ENCODE measurements at places on chromosomes 7 and 10.
A peak's percentile ranks its signal among the peaks of the same experiment; 100 is the strongest.

GRCh38 chr10:24008164-24009091, 200.5 kb upstream of the KIAA1217 start:
- DNase-seq, result no peak

GRCh38 chr10:97140902-97141745, 44.6 kb downstream of the SLIT1 start:
- no peak for DNase-seq

GRCh38 chr7:29564496-29565223, 1.0 kb downstream of the PRR15 start:
- DNase-seq, result no peak

GRCh38 chr7:11430841-11431240, 401.2 kb downstream of the THSD7A start:
- no peak for DNase-seq

DNA sequence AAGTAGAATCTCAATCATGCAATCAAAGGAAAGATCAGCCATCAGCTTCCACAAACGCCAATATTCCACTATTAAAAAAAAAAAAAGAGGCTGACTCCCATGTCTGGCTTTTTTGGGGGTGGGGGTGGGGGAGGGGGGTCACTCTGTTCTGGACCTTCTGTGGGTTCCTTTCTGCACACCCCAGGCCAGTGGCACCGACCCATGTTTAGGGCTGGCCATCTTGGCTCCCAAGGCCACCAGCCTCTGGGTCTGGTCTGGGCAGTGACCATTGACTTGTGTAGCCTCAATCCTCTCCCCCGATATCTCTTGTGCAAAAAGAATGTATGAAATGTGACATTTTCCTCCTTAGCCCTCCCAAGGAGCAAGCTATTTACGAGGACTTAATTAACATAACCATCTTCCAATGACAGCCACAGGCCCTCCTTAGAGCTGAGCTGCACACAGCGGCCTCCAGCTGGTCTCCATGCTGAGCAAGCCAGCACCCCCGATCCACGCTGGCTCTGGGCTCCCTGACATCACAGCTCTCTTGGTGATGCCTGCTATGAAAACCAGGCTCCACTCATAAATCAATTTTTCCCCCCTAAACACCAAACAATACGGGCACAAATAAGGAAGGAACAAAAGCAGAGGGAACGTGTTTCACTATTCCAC, 100.1 kb downstream of the ZRANB1 start:
- DNase-seq, result no peak

- no peak for DNase-seq
Measured at GRCh38 chr10:69061305-69062161, 26.4 kb upstream of the SRGN start.

DNA sequence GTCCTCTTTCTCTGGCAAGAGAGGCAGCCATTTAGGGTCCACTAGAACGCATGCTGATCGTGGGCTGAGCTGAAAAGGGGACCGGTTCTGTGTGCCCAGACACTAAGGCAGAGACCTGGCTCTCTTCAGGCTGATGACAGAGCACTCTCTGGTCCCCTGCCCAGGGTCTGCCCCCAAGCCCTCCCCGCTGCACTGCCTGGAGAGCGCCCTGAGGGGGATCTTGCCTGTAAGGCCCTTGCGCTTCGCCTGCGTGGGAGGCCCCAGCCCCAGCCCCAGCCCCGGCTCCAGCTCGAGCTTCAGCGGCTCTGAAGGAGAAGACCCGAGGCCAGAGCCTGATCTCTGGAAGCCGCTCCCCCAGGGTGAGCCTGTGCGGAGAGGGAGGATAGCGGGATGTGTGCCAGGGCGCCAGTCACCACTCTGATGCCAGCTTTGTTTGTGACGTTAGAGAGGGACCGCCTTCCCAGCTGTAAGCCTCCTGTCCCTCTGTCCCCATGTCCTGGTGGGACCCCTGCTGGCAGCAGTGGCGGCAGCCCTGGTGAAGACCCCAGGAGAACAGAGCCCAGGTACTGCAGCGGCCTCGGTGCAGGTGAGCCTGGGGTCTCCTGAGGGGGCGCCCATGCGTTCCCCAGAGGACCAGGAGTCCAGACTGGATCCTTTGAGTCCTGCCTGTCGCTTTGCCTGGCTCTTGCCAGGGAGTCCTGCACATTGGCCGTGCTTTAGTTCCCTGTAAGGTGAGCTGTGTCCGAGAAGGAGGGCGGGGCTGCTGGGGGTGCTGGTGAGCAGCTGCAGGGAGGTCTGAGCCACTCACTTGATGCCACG, 43.2 kb downstream of the ZNF467 start:
- no peak for DNase-seq

GRCh38 chr10:31927884-31928548, 615 bp downstream of the ARHGAP12 start:
- peak; percentile 46 for DNase-seq

- no peak for DNase-seq
Measured at GRCh38 chr10:129784891-129785290, 179.2 kb downstream of the EBF3 start.

DNA sequence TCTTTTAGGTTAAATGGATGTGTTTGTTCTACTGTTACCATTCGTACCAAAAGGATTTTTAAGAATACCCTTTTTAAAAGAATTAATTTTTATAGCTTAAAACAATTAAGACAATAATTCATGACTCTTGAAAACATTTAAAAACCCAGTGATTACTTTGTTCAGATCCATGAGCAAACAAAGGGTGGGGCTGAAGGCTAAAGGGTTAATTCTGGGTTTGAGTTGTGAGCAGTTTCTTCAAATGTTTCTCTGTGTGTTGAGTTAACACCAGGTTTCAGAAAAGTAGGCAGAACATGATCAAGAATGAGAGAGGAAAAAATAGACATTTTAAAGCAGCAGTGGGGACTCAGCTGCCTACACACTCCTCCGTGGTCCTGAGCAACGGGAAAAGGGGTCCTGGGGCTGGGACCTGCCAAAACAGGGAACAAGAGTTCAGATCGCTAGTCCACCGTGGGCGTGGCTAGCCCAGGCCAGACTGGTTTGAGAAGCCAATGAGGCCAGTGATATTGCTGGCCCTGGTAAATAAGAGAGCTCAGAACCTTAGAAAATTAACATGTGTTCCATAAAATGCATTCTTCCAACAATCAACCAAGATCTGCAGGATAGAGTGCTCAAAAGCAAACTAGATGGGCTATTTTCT, 14.9 kb upstream of the EZH2 start:
- DNase-seq, result no peak

GRCh38 chr10:120729547-120729946, 121.6 kb upstream of the WDR11 start:
- peak; percentile 61 for DNase-seq

DNA sequence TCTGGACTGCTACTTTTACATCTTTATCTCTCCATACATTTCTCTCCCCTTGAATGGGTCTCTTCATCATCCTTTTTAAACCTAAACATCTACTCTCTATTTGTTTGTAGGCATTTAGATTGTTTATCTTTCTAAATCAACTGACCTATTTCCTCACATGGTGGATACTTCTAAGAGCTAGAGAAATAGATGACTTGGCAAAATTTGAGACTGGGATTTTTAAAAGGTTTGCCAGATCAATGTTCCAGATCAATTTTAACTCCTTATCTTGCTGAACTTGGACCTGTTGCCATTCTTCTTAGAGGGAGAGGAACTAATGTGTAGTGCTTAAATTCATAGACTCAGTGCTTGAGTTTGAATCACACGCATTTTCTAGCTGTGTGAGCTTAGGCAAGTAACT, 144.2 kb upstream of the STEAP4 start:
- DNase-seq, result no peak

DNA sequence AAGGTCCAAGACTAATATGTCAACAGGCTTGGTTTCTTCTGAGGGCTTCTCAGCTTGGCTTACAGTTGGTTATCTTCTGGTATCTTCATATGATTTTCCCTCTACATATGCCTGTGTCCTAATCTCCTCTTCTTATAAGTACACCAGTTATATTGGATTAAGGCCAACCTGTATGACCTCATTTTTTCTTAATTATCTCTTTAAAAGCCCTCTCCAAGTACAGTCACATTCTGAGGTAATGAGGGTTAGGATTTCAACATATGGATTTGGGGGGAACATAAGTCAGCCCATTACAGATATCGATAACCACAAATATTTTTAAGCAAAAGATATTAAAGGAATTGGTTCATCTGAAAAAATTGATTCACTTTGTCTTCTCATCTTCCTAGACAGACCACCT, 49.2 kb downstream of the IQUB start:
- no peak for DNase-seq

DNA sequence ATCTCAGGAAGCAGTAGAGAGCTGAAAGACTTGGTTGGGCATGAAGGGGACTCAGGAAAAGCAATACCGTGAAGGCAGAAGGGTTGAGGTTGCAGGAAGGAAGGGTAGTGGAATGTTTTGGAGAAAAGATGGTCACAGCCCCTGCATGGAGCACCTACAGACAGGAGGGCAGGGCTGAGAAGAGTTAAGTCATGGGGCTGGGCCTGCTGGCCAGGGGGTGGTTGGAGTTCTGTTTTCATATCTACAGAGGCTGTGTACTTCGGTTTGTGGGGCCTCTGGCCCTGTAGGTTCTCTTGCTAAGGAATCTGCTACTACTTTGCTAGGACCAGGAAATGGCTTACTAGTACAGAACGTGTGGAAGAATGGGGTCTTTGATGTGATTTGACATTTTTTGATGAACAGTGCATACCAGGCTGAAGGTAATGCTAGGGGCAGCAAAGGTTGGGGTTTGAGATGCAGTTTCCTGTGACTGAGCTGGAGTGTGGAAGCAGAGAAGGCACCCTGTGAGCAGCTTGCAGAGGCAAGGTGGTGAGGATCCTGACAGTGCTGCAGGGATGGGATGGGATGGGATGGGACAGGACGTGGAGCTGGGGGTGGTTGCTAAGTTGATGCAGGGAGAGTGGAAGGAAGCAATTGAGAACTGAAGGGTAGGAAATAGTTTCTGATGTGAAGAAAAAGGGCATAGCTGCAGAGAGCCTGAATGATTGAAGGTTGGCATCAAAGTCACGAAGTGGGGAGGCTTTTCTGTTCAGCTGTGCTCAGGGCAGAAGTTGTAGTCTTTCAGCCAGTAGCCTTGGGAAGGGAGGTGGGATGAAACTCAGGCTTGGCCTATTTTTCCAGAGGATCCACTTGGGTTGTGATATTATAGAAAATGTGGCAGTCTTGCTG, 7.8 kb downstream of the RPS24 start:
- no peak for DNase-seq

DNA sequence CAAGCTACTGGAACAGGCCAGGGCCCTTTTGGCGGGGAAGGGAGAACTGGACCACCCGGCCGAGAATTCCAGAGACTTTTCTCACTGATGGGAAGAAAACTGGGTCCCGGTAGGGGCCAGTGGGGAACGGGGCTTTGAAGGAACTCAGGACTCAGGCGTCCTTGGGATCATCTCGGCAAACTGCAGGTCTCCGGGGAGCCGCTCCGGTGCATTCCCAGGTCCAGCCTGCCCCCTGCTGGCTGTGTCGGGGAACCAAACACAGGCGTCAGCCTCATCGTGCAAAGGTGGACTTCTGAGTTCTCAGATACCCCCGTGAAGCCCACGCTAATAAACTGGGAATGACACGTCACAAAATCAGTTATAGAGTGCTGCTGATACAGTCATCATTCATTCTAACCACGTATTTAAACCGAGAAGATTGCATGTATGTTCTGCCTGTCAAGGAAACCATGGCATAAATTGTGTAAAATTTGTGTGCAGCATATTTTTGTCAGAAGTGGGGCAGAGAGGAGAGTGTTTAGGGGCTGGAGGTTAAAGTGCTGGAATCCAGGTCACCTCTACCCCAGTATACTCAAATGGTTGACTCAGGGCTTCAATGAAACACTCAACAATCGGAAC, 76.1 kb upstream of the CPXM2 start:
- DNase-seq, result peak; percentile 55

GRCh38 chr7:73718438-73718881, 1.0 kb downstream of the STX1A start:
- DNase-seq, result no peak

GRCh38 chr10:31374146-31374696, 55.2 kb downstream of the ZEB1 start:
- peak; percentile 56 for DNase-seq

GRCh38 chr7:13130321-13130720, 442.9 kb downstream of the ARL4A start:
- DNase-seq, result no peak

- DNase-seq, result no peak
Measured at GRCh38 chr7:151900986-151901621, 24.2 kb upstream of the PRKAG2 start.

DNA sequence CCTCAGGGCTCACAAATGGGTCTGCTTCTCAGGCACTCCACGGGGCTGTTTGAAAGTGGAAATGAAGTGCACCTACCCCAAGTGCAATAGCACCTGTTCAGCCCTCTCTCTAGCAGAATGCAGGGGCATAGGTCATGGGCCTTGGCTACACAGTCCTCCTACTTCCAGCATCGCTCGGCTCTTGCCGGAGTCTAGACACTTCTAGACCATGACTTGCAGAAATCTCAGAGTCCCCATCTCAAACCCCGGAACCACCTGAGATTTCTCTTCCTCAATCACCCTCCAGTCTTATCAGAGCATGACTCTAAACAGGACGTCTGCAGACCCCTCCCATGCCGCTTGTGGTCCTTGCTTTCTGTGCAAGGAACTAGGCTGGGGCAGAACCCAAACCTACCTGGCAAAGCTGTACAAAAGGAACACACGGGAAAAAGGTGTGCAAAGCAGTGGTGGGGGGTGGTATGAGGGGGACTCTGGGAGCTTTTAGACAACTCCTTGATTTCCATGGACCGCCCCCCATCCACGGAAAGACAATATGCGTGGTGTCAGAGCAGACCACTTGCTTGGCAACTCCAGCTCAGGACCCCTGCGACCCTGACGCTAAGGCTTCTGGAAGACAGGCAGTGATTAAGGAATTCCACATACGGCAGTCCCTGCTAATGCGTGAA, 13.8 kb downstream of the TMEM273 start:
- DNase-seq, result no peak

- DNase-seq, result no peak
Measured at GRCh38 chr10:79610601-79611191, at the start of gene SFTPA1. Gene SFTPA1, plus strand, starts transcription at chr10:79610939. Its CDS starts 887 bp downstream, at chr10:79611826.

DNA sequence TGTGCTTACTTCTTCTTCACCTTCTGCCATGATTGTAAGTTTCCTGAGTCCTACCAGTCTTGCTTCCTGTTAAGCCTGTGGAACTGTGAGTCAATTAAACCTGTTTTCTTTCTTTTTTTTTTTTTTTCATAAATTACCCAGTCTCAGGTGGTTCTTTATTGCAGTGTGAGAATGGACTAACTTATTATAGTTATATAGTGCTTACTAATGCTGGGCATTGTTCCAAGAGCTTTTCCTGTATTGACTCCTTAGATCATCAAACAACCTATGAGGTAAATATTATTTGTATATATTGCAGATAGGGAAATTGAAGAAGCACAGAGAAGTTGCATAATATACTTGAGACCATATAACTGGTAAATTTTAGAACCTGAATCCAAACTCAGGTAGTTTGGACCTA, 98.1 kb downstream of the MBL2 start:
- no peak for DNase-seq

GRCh38 chr10:88995156-88995876, 4.7 kb downstream of the FAS start:
- no peak for DNase-seq

DNA sequence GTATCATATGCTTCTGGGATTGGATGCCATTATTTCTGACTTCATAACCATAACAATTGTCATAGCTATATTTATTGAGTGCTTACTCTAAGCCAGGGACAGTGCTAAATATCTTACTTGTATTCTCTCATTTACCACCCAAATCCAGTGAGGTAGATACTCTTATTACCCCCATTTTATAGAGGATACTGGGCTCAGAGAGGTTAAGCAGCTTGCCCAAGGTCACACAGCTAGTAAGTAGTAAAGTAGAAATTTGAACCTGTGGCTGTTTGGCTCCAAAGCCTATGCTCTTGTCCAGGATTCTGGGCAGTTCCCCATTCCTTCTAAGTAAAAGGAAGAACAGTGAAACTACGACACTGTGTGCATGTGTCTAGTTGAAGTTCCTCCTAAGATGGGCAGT, 56.5 kb downstream of the COL13A1 start:
- no peak for DNase-seq

GRCh38 chr7:131105294-131105798, 222.3 kb upstream of the MKLN1 start:
- DNase-seq, result no peak
